Lower leg skin (tissue), 4 donors: ENCODE measurements at places on chromosomes 16 and 17. TPM values are rescaled to one million over a fixed set of nuclear protein-coding genes. Genes with fewer than 3 reads are reported as not detected.

CDH1 gene
- total RNA-seq: 190 TPM

TBX2 gene
- 9.1 TPM for total RNA-seq

NMT1 gene
- total RNA-seq: 63.8 TPM

DNA sequence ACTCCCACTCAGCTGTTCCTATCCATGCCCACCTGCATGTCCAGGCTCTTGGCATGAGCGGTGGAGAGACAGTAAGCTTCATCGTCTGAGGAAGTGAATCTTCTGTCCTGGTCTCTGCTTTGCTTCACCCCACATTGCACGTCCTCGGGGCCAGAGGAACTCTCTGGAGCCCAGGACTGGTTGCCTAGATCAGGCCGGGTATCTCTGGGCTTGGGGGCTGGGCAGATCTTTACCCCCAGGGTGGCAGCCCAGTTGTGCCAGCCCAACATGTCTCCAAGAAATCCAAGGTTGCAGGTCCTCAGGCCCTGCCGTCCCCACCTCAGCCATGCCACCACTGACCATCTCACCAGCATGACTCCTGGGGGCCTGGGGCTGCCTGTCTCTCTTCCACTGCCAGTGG, 58.3 kb downstream of the BEAN1 start:
- no peak for DNase-seq

DNA sequence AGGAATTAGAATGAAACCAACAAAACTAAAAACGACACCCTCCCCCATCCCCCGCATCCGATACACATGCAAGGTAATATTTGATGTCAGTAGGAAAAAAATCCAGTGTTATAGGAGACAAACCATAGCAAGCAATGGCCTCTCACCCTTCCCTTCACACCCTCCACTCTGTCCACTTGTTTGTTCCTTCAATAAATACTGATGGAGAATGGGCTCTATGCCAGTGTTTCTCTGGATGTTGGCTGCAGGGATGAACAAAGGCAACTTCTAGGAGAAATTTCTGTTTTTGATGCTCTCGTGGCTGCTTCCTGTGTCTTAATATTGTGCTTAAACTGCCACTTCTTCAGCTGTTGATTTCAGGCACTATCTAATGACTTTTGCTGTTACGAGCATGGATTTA, 98.8 kb downstream of the WWOX start:
- no peak for DNase-seq

DNA sequence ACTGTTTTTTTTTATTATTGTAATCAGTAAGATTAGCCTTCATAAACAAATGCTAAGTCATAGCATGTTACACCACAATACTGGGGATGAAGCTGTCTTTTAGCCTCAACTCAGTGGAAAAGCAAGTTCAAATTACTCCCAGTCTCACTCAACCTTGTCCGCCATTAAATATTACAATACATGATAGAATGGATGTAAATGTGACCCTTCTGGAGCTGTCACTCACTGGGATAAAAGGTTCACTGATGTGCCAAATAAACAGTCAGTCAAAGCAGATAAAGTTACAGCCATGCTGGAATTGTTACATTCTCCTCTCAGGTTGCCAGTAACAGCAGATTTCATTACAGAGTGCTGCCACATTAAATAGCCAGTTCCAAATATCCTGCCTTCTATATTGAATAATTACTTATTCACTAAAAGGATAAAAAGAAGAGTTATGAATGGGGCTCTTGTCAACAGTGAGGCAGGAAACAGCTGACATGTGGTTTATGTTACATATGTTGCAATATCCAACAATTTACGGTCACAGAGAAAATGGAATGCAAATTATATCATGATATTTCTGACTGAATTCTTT, 53.4 kb downstream of the BRIP1 start:
- no peak for DNase-seq

DNA sequence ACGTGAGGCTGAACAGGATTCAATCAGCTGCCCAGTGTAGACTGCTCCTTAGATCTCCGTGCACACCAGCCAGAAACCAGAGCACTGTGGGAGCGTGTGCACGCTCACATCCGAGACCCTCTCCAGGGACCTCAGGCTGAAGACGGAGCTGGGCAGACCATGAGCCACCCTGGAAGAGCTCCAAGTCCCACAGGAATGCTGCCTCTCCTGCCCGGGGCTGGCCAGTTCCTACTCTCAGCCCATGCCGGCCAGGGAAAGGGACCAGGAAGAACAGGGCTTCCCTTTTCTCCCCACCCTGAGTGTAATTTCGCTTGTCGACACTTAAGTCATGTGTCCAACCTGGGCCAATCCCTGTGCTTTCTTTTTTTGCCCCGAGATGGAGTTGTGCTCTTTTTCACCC, 6.9 kb downstream of the ALYREF start:
- no peak for DNase-seq
